Activated CD4-positive, CD25-positive, alpha-beta regulatory T cell (primary cell): ENCODE measurements at places on chromosomes 5 and 9.
A peak's percentile ranks its signal among the peaks of the same experiment; 100 is the strongest.

GRCh38 chr5:160619381-160619780 lies 197.7 kb downstream of the PTTG1 start:
- DNase-seq = no peak

- no peak for DNase-seq
Measured at GRCh38 chr5:138875946-138876345, 811 bp upstream of the LRRTM2 start.

DNA sequence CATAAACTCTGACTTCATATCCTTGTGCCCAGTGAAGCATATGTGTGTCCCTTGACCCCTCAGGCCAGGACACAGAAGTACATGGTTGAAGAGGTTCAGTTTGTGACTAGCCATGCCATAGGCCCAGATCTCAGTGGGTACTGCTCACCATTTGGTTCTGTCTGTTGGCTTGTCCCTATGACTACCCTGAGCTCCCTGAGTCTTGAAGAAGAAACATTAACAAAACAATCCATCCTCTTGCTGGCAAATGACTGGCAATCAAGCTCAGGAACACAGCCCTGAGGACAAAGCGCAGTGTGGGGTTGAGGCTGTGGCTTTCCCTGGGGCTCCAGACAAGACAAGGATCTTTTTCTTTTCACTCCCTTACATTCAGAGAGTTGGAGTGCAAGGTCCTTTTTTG lies 46.3 kb downstream of the TNFAIP8 start:
- DNase-seq = no peak

DNA sequence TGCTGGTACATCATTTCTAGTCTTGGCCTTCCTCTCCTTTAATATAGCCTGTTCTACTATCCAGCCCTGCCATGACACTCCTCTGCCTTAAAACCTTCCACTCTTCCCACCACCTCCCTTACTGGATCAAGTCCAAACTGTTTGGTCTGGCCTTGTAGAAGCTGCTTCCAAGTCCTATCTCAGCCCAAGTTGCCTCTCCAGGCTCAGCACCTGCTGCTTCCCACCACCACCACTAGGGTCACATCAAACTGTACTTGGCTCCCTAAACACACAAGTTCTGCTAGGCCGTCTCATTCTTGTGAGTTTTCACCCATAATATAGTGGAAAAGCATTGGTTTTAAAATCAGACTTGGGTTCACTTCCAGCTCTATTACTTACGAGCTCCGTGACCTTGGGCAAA lies 1.4 kb downstream of the NDUFA8 start:
- DNase-seq = no peak

DNA sequence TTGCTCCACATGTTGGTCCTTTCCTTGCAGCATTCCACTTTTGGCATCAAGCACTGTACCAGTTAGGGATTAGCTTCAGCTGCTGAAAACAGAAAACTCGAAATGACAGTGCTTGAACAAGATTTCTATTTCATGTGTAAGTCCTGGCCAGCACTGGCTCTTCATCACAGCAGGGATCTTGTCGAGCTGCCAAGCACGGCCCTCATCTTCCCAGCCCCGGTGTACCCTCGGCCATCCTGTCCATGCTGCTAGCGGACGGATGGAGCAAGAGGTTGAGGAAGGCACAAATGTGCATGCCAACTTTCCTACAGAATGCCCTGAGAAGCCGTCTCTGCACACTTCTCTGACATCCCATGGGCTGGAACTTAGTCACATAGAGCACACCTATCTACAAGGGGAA lies 130.6 kb downstream of the TENT4A start:
- no peak for DNase-seq

DNA sequence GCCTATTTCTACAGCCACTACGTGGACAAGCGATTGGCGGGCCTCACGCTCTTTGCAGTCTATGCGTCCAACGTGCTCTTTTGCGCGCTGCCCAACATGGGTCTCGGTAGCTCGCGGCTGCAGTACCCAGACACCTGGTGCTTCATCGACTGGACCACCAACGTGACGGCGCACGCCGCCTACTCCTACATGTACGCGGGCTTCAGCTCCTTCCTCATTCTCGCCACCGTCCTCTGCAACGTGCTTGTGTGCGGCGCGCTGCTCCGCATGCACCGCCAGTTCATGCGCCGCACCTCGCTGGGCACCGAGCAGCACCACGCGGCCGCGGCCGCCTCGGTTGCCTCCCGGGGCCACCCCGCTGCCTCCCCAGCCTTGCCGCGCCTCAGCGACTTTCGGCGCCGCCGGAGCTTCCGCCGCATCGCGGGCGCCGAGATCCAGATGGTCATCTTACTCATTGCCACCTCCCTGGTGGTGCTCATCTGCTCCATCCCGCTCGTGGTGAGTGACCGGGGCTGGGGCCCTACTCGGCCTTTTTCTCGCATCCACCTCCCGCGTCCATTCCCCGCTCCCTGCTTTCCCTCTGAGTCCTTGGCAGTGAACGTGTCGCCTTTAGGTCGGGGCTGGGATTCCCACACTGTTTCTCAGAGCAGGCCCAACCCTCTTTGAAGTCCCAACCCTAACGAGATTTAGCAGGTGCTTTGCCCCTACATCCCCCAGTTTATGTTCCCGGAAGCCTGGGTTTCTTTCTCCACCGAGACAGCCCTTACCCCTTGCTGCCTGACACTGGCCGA lies 1.8 kb downstream of the PTGER4 start:
- peak; percentile 9 for DNase-seq

- DNase-seq = no peak
Measured at GRCh38 chr9:86434039-86434726, 80.0 kb upstream of the TUT7 start.

DNA sequence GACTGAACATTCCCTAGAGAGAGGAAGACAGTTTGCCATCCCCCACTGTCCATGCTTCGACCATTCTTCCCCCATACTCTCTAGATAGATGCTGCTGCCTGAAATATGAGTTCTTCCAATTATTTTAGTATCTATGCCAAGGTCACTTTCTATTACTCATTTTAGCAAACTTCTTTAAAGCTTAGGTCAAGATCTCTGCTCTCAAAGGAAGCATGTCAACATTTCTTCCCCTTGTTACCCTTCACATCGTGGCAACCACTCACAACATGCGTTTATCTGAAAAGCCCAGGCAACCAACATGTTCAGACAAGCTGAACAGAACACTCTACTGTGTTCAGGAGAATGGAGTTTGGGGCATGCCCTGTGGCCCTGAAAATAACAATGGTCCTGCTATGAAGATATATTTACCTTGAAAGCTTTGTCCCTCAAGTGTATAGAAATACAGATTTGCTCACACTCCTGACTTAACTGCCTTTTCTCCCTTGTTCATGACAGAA lies 138.4 kb upstream of the KIF2A start:
- DNase-seq = no peak

DNA sequence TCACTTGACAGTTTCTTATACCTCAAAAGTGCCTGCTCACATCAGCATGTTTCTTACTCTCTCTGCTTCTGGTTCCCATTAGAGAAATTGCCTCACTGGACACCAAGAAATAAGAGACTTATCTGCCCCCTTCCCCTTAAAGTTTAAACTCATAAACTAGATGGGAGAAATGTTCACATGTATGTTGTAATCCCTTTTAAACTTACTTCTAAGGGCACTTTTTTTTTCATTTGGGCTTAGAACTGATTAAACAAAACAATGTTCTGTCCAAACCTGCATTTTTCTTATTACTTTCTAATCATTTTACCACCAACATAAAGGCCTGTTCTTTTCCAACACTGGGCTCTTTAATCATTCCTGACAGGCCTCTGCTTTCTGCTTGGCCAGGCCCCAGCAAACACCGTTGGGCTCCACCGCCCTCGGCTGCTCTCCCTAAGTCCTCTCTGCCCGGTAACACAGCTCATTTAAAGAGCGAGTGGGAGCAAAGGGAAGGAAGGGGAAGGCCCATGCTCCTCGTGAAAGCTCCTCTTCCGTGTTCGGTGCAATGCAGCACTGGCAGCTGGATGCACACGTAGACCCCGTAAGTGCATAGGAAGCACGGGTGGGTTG lies 53.4 kb downstream of the ROR2 start:
- no peak for DNase-seq

- no peak for DNase-seq
Measured at GRCh38 chr5:62312036-62312435, 6.0 kb downstream of the KIF2A start.

DNA sequence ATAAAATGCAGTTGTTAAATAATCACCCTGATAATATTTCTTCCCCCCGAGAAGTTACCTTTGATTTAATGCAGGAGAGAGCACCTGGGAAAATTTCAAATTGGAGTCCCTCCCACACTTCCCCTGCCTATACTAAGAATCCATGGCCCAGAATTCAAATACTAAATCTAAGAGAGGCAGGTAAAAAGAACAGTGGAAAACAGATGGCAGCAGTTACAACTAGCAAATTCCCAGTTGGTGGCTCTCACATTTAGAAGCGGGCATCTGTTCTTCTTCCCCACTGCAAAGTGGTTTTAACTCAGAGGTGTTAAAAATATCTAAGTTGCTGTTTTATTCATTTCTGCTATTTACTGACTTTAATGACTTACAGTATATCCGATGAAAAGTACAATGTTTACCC lies 210.4 kb upstream of the ELAVL2 start:
- no peak for DNase-seq

GRCh38 chr5:156527611-156528010 lies 200.6 kb downstream of the SGCD start:
- DNase-seq = no peak

DNA sequence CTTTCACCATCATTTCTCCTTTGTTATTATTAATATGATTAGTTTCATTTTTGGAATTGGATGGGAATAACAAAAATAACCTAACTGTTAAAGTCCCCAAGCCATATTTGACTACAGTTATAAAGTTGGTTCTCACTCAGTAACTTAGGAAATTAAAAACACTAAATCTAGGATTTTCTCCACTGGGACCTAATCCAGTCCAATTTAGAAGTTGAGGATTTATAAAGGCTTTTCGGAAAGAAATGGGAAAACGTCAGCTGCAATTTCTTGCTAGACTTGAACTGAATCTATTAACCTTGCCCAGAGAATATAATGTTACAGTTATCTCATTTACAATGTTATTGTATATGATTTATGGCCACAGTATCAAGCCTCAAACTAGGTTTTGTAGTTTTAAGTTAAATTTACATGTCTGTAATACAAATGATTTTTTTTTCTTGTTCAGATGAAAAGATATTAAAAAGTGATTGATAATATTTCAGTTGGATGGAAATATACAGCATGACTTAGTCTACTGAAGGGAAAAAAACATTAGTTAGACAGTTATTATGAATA lies 524.3 kb upstream of the GRAMD2B start:
- DNase-seq = no peak

GRCh38 chr5:149320791-149321330 lies 24.4 kb upstream of the GRPEL2 start:
- no peak for DNase-seq

GRCh38 chr5:119340597-119341218 lies 15.1 kb upstream of the TNFAIP8 start:
- no peak for DNase-seq

GRCh38 chr9:21813575-21814473 lies 11.4 kb downstream of the MTAP start:
- DNase-seq = peak; percentile 28

DNA sequence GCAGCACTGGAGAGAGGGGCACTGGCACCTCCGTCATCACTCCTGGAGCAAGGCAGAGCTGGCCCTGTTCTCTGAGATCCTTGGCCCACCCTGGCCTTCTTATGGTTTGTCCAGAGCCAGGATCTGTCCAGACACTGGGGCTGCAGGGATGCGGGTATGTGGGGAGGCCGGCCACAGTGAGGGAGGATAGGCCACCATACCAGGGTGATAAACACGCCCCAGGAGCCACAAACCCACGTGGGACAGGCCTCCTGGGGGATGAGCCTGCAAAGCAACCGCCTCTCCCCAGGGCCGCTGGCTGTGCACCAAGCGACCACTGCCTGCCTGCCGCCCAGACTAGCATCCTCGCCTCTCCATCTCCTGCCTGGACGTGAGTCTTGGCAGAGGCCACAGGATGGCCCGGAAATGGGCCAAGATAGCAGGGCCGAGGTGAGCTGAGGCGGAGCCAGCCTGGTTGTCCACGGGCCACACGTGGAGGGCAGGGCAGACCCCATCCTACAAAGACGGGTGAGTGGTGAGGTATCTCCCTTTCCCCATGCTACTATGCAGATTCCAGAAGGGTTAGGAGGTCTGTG lies 4.5 kb downstream of the OBP2A start:
- no peak for DNase-seq

GRCh38 chr9:134325813-134326723 lies at the start of gene RXRA:
TSS of gene RXRA (plus strand) at chr9:134326455. CDS start at chr9:134326632, 177 bp downstream.
- DNase-seq = peak; percentile 32

DNA sequence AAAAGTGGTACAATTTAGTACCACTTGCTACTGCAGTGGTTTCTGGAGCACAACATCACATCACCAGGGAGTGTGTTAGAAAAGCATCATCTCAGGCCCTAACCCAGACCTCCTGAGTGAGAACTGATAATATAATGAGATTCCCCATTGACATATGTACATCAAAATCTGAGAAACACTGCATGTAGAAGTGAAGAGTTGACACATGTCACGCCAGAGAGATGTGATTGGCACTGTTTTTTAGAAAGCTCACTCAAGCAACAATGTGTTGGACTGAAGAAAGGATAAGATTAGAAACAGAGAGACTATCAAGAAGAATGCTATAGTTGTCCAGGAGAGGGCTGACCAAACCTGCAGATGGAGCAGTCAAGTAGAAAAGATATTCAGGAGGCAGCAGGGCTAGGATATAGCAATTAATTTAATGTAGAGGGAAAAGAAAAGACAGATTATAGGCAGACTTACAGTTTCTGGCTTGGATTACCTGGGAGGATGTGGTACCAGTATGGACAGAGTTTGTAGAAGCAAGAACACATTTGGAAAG lies 324.4 kb upstream of the ADAMTSL1 start:
- no peak for DNase-seq

DNA sequence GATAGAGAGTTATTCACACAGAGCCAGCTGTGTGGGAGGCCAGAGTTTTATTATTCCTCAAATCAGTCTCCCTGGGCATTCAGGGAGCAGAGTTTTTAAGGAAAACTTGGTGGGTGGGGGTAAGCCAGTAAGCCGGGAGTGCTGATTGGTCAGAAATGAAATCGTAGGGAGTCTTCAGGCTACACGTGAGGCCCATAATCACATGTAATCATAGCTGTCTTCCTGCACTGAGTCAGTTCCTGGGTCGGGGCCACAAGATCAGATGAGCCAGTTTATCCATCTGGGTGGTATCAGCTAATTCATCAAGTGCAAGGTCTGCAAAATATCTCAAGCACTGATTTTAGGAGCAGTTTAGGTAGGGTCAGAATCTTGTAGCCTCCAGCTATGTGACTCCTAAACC lies 10.8 kb upstream of the TTC39B start:
- no peak for DNase-seq
